ENCODE measurements at places on chromosomes 2 and 18.

GRCh38 chr2:105114551-105114950, 76.7 kb downstream of the MRPS9 start:
- no peak for DNase-seq

DNA sequence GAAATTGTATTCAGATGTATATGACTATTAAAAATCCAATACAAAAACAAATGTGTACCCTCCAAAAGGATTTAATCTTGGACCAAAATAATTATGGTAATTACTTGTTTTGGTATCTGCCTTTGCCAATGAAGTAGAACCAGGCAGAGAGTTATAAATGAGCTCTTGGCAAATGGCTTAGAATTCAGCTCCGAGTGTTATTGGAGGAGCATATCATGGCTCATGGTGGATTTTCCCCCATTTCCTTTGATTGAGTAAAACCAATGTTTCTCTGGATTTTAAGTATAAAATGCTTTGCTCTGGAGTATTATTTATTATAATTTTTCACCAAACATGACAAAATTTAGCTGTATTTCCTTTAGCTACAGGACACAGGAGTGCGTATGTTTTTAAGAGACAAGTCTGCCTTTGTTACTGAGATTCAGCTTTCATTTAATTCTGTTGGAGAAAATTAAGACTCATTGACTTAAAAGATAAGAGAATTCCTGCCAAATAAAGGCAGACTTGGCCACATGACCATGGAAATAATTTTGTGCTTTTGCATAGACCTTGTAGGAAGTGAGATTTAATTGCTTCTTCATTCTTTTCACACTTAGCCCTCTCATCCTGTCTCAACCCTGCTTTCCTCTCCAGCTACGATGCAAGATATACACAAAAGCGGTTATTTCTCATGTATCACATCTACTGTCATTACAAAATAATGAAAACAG, 281.0 kb upstream of the SOX11 start:
- DNase-seq, result no peak

DNA sequence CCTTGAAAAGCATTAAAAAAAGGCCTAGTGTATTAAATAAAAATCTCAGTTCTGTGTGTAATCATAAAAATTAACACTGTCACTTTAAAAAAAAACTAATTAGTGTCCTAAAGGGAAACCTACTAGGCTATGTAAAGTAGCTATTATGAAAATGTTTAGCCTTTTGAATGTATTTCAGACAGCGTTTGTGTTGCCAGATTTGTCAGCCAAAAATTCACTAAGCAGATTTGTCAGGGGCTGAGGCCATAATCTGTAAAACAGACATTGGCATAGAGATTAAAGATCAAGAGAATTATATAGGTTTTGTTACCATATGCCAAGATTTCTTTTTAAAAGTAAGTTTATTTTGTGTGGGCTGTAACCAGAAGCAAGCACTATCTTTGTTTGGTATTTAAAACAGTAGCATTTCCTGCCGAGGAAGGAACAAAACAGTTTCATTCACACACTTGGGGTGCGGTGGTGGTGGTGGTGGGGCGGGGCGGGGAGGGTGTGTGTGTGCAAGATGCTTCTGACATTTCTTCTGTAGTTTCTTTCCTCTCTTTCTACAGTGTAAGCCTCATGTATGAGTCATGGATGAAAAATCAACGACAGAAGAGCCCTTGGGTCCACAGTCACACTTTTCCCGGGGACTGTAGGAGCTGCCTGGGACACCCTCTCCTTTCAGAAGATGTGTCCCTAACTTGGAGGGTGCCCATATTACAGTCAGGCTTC, 328.5 kb upstream of the FANCL start:
- DNase-seq, result no peak

DNA sequence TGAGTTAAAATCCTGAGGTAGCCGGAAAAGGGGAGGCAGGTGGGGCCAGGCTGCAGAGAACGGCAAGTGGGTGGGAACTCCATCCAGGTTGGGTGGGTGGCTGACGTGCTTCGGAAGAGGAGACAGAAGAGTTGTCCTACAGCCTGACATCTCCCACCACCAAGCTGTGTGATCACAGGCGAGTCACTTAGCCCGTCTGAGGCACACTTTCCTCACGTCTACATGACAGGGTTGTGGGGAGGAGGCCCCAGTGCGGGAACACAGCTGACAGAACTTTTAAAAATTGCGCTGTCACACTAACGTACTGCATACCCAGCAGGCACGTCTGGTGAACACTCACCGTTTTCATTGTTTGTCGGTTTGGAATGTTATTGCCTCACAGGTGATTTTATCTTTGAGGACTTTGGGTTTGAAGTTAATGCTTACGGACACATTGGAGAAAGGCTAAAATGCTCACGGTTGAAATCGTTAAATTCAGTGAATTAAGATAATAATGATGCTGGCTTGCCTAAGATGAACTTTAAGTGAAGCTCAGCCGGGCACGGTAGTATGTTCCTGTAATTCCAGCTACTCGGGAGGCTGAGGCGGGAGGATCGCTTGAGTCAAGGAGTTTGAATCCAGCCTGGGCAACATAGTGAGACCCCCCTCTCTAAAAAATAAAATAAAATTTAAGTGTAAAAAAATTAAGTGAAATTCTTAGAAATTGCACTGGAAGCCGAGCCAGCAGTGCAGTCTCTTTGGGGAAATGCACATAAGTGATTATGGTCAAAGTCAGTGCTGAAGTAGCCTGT, 8.9 kb downstream of the EMILIN2 start:
- DNase-seq, result no peak

- no peak for DNase-seq
Measured at GRCh38 chr2:85468704-85469349, 50.3 kb downstream of the SH2D6 start.

DNA sequence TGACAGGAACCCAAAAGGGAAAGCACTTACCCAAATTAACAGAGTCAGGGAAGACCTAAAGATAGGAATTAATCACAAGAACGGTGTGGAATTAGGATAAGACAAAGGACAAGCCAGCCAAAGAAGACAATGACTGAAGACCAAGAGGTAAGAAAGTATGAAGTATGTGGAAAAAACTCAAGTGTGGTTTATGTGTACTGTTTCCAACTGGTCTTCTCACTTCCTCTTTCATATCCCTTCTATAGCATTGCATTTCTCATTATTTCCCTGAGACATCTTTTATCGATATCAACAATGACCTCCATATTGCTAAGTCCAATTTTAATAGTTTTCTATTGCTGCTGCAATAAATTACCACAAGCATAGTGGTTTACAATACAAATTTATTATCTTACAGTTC, 313.5 kb upstream of the SLC39A10 start:
- DNase-seq, result no peak

DNA sequence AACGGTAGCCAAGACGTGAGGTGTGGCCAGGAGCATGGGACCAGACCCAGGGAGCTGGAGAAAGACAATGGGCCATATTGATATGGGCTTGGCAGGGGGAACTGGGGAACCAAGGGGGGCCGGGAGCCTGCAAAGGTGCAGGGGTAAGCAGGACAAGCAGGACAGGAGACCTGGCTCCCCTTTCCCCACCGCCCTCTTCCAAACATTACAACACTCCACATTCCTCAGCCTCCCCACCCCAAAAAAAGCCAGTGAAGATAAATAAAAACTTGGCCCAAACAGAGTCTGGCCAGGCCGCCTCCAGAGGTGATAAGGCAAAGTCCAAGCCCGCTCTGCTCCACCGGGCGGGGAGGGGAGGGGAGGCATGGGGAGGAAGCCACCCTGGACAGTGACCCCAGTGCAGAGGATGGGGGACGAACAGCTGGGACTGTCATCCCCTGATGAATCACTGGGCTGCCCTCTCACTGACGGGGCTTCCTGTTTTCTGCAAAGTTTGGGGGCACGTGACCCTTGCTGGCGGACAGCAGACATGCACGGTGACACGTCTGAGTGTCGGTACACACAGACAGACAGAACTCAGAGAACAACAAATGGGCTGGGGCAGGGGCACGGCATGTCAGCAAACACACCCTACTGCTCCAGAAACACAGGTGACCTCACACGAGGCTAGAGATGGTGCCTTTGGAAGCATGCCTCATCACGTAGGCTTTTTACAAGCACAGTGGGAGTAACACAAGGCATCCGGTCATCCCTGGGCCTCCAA, 100.2 kb downstream of the TNS1 start:
- DNase-seq, result no peak

- DNase-seq, result no peak
Measured at GRCh38 chr2:202317080-202317857, 51.7 kb downstream of the NOP58 start.

DNA sequence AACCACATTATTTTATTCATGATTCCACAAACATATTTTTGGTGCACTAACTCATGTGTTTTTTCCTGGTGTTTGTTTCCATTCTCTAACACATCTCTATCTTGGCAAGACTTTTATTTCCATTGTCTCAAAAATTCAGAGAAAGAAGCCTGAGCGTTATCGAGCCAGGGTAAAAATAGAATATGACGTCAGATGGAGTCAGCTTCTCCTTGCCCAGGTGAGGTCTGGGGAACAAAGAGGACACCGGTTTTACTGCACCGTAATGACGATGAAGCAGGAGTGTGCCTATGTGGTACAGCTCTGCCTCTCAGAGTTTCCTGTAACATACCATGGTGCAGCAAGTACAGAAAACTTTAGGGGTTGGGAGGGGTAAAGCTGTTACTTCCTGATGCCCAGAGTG, 661.6 kb downstream of the PLCL1 start:
- DNase-seq, result no peak

- DNase-seq, result no peak
Measured at GRCh38 chr2:172214252-172214651, 111.6 kb upstream of the DLX2 start.

GRCh38 chr18:31710826-31711225, 26.4 kb upstream of the B4GALT6 start:
- DNase-seq, result no peak

- DNase-seq, result no peak
Measured at GRCh38 chr2:104976603-104977120, 61.2 kb upstream of the MRPS9 start.

- no peak for DNase-seq
Measured at GRCh38 chr2:8469709-8470493, 212.0 kb upstream of the ID2 start.

GRCh38 chr2:40329739-40330030, 122.2 kb downstream of the SLC8A1 start:
- DNase-seq, result no peak

GRCh38 chr2:69742322-69742952, 503 bp downstream of the ANXA4 start:
- no peak for DNase-seq

GRCh38 chr2:149145314-149146295, 107.1 kb downstream of the LYPD6B start:
- DNase-seq, result no peak

- DNase-seq, result no peak
Measured at GRCh38 chr2:170770008-170770605, at the start of gene ERICH2. ERICH2 (plus strand) TSS chr2:170770378; CDS start chr2:170770682, 304 bp downstream.

GRCh38 chr2:213152065-213152794, 818 bp upstream of the IKZF2 start:
- DNase-seq, result no peak

GRCh38 chr2:218405746-218406208, 6.1 kb downstream of the CTDSP1 start:
- no peak for DNase-seq

GRCh38 chr2:105814291-105814940, 69.7 kb downstream of the NCK2 start:
- DNase-seq, result no peak

DNA sequence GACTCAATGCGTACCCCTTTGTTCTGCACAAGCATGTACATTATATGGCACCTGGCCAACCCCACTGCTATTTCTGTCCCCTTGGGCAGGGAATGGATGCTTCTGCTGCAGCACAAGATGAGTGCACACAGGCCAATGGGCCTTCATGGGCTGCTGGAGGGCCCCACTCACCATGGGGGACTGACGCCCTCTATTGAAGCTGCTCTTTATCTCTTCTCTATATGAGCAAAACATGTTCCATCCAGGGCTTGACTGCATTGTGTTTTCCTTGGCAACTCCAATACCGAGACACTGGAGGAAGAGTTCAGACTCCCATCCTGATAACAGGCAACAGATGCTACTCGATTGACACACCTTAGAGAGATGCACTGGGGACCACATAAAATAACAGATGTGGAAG, 251.6 kb upstream of the NCKAP5 start:
- DNase-seq, result no peak

DNA sequence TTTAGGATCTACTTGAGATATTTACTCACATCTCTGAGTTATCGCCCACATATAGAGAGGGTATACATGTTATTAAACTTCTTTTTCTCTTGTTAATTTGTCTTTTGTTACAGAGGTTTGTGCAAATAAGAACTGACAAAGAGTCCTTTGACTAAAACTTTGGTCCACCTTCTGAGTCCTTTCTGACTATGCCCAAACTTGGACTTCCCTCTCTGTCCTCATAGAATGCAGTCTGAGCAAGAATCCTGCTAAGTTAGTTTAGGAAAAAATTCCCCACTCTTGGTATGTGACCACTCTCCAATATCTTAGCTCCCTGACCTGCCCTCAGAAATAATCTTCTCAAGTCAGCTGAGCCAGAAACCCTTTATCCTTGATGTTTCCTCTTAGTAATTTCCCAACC, 257.5 kb upstream of the REG3G start:
- DNase-seq, result no peak

DNA sequence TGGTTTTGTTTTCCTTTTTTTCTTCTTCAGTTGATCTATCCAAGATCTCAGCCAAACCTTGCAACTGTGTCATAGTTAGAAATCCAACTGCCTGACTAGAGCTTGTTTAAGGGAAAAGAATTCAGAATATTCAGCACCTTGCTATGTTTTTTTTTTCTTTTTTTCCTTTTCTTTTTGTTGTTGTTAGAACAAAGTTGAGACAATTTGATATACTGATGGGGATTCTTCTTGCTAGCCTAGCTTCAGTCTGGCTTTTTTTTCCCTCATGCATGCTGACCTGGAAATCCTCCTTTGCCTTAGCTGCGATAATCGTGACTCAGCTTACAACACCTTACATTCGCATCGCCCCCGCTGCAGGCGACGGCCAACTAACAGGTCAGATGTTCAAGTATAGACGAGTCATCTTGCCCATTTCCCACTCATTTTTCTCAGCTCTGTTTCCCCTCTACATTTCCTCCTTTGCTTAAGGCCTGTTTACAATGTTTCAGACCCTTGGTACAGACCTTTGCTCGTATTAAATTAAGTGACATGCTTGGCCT, 487.2 kb upstream of the RAB12 start:
- no peak for DNase-seq

- DNase-seq, result no peak
Measured at GRCh38 chr18:21164548-21165095, 53.0 kb upstream of the ROCK1 start.

GRCh38 chr2:175981551-175981950, 20.5 kb downstream of the LNPK start:
- no peak for DNase-seq

GRCh38 chr2:130286983-130287655, 55.6 kb upstream of the IMP4 start:
- no peak for DNase-seq

GRCh38 chr18:47458483-47458882, 207.0 kb upstream of the SKOR2 start:
- DNase-seq, result no peak

GRCh38 chr2:229752970-229753729, 38.8 kb upstream of the DNER start:
- no peak for DNase-seq

DNA sequence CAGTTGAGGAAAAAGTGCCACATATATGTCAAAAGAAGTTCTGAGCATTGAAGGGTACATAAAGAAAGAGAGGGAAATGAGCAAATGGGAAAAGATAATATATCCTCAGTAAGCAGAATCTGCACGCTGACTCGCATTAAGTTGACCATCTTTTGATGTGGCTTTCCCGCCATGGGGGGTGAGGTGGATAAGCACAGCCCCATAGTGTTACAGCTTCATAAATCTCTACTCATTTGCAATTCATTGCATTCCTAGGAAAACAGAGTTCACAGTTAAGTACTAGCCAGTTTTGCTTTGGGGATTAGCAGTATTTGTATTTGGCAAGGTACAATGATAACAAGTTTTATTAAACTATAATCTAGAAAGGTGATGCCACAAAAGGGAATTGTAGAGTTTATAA, 814.2 kb downstream of the LRP1B start:
- DNase-seq, result no peak

All from cerebellar nuclear complex (tissue), 1 donor.